IPS DF 19.7 (cell line): ENCODE measurements at places on chromosomes 7 and 10.

DNA sequence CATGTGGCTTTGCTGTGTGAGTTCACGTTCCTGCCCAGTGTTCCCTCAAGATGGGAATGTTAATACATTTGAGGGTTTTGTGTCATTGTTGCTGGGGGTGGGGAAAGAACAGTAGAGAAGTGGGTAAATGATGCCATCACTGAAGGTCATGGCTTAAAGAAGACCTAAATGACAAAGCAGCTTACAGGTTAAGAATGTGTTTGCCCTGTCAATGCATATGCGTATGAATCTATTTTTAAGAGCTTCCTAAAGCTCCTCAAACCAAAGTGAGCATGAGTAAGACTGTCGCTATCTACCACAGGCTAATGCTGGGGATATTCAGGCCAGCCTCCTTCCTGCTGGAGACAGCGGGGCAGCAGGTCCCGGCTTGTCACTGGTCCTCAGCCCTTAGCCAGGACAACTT lies 162.9 kb downstream of the CREB5 start:
- no peak for DNase-seq

GRCh38 chr10:84590327-84591193 lies 262.2 kb downstream of the CCSER2 start:
- no peak for DNase-seq

- no peak for DNase-seq
Measured at GRCh38 chr7:70589010-70589409, 542.9 kb upstream of the GALNT17 start.

GRCh38 chr7:66937940-66938339 lies 16.9 kb downstream of the TMEM248 start:
- DNase-seq, result no peak

GRCh38 chr7:13197501-13197900 lies 510.1 kb downstream of the ARL4A start:
- no peak for DNase-seq

GRCh38 chr10:116171505-116171904 lies 101.5 kb downstream of the GFRA1 start:
- DNase-seq, result no peak

DNA sequence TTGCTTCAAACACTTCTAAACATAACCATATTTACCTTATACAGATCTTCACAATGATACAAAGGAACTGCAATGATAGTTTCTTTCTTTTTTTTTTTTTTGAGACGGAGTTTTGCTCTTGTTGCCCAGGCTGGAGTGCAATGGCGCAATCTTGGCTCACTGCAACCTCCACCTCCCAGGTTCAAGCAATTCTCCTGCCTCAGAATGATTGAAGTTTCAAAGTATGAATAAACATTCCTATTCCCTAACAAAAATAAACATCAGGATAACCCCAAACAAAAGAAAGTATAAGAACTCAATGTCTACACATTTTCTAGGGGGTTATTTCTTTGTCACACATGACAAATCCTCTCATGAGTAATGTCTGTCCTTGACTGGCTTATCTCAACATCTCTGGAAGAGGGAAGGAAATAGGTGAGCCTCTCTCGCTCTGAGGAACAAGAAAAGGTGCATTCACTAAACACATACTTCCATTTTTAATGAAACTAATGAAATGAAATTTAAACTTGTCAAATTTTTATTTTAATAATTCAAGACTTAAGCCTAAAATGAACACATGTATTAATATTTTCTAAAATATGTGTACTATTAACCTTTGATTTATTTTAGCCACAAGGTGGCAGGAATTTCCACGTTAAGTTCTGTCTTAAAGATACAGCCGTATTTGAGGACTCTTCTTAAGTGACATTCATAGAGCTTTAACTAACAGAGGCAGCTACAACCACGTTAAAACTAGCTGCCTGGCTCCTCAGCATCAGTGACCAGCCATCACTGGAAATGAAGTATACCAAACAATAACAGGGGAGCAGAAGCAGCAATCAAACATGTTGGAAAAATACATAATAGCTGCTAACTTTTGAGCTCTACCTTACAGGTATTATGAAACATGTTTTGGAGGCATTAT lies 58.3 kb downstream of the MALSU1 start:
- no peak for DNase-seq

GRCh38 chr10:17026686-17027485 lies 102.7 kb downstream of the CUBN start:
- no peak for DNase-seq

DNA sequence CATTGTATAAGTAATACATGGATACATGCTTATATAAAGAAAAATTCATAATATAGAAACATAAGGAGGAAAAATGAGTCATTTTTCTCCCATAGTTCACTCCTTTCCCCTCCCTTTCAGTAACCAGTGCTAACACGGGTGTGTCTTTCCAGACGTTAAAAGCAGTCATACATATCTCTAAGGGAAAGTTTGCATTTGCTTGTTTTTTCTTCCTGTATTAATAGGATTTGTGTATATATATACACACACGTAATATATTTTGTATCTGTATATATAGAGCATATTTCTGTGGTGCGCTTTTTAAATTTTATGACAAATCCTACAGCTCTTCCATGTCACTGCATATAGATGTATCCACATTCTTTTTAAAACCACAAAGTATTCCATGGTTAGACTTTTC lies 78.8 kb downstream of the RALA start:
- no peak for DNase-seq

DNA sequence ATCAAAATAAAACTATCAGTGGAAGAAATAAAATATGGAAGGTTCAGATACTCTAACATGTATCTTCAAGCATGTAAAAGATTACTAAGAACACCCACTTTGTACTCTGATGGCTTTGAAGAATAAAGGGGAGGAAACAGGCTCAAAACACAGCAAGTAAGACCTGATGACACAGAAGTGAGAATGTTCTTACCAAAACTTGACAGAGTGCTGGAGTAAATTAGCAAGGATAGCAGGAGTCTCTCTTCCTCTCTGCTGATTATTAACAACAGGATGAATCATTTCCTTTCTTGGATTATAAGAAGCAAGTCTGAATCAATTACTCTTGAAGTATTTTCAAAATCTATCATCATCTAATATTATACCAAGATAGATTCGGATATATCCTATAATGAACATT lies 47.5 kb downstream of the GLI3 start:
- DNase-seq, result no peak

GRCh38 chr7:491958-492713 lies 27.5 kb downstream of the PDGFA start:
- no peak for DNase-seq

- no peak for DNase-seq
Measured at GRCh38 chr7:78083476-78084120, 285.0 kb downstream of the PHTF2 start.

DNA sequence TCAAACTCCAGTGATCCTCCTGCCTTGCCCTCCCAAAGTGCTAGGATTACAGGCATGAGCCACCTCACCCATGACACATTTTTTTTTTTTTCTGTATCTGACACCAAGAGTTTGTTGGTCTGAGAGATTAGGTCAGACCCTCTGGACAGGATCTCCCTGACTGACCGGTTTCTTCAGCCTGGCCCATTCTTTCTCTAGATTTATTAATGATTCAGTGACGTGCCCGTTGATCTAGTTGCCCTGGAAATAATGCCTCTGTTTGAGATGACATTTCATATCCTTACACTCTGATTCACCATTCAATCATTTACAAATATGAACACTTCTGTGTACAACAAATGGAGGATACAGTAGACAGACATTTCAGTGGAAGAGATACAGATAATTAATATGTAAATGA lies 1.4 kb upstream of the ZNF212 start:
- no peak for DNase-seq

GRCh38 chr10:58282615-58283014 lies 13.7 kb downstream of the CISD1 start:
- no peak for DNase-seq

GRCh38 chr7:4878336-4879335 lies 4.9 kb downstream of the RADIL start:
- no peak for DNase-seq

DNA sequence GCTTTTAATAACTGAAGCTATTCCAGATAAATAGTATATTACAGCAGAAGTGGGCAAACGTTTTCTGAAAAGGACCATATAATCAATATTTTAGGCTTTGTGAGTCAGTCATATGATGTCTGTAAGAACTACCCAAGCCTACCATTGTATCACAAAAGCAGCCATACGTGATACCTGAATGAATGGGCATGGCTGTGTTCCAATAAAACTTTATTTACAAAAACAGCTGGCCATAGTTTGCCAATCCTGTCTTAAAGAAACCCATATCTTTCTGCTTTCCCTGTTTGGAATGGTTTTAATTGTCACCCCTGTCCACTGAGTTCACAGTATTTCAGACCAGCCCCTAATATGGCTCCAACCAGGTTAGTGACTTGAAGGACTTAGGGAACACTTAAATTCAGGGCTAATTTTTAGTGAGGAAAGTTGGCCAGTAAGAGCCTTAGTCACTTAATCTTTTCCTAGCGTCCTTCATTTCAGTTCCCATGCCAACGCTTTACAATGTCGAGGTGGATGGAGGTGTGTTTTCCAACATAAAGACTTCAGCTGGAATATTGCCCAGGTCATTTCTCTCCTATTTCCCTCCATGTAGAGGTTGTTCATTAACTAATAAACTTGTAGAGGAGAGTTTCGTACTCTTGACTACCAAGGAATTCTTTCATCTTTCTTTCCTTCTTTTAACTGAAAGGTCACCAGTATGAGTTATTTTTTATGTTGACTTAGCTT lies 184.5 kb downstream of the TRIL start:
- no peak for DNase-seq

GRCh38 chr10:130022086-130022485 lies 58.0 kb upstream of the EBF3 start:
- no peak for DNase-seq

DNA sequence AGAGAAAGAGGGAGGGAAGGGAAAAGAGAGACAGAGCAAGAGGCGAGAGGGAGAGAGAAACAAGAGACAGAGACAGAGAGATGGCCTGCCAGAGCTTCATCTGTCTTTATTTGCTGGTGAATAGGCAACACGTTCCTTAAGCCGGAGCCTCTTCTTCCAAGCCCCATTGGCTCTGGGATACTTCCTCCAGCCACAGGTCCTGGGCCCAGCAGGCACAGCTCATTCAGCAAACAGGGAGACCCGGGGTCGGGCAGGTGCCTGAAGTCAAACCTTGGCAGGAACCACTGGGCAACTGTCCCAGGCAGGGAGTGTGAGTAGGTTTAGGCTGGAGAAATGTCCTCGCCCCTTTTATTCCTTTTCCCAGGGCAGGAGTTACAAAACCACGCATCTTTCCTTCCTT lies 68.2 kb downstream of the MYL10 start:
- DNase-seq, result no peak

GRCh38 chr7:139889186-139889871 lies 60.3 kb downstream of the TBXAS1 start:
- no peak for DNase-seq

DNA sequence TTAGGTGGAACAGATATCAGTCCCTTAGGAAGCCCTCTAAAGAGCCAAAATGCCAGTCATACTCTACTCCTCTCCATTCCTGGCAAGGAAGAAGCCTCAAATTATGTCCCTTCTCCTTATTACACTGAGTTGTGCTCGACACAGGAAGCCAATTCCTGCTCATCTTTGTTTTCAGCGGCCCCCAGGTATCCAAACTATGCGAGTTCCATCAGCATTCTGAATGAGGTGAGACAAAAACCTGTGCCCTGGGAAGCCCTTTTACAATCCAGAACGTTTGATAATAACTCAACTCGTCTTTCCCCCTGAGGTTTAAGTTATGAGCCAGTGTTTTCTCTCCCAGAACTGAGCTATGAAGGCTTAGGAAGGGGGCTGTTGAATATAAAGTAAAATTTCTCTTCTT lies 580.5 kb downstream of the NXPH1 start:
- DNase-seq, result peak; percentile 54

GRCh38 chr10:101482568-101482967 lies 105.5 kb downstream of the POLL start:
- DNase-seq, result no peak
